ENCODE measurements at places on chromosomes 4 and X. TPM values are rescaled to one million over a fixed set of nuclear protein-coding genes. Genes with fewer than 3 reads are reported as not detected.

DNA sequence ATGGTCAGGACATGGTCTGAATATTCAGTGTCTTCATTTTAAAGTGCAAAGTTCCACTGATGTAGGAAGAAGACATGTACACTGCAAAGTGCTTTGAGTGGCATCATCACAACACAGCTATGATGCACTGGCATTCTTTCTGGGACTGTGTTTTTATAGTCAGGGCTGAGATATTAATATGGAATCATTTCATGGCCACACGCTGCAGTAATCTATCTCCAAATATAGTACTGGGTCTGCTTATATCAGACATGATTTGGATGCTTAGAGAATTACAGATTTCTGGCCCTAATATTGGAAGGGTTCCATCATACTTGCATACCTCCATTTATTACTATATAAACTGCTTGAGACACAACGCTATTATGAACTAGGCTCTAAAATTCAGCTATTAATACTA, 1170.9 kb downstream of the NLGN4X start:
- no peak for DNase-seq

DNA sequence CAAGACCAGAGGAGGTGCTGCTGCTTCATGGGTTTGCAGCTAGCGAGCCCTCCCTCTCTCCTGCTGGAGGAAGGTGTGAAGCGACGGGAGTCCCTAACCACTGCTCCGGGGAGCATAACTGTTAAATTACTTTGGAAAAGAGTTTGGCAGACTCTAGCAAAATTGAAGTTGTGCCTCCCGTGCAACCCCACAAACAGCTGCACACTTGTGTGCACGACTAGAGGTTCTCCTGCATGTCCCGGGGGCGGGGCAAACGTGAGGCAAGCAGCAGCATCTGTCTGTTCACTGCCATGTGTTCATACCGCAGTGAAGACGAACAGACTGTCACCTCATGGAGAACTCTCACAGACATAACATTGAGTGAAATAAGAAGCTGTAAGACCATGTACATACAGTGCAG, 34.5 kb downstream of the TNIP2 start:
- no peak for DNase-seq

DNA sequence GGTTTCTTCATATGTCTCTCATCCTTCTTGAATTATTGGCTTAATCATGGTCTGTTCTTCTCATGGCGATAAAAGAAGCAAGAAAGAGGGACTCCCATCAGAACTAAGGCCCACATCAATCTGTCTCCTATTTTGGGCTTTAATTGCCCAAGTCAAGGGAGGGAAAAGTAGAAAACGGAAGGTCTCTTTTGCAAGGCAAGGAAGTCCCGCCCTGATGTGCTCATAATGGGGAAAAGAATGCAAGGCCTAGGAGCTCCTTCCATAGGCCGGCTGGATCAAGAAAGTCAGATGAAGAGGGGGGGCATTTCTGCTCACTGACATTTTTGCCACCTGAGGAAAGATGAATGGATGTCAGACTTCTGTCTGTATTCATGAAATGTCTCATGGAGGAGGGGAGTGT, 127.7 kb upstream of the RPS6KA3 start:
- no peak for DNase-seq

DNA sequence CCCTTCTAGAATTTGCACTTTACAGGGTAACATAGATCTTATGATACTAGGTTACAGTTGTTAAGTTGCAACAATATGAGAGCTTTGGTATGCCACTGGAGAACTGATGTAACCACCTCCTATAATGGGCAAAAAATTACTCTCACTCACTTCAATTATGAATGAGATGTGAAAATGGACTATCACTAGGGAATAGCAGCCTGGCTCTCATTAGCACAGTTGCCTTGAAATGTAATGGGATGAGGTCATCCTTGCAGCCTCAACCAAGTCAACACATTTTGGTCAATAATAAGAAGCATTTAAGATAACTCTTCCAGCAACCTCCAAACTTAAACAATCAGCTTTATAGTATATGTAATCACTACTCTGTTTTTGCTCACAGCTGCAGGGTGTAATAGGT, 69.4 kb downstream of the TBC1D9 start:
- DNase-seq, result no peak

GRCh38 chr4:75429208-75429607, 85.0 kb downstream of the RCHY1 start:
- no peak for DNase-seq

- DNase-seq, result no peak
Measured at GRCh38 chrX:56588397-56589188, 25.2 kb downstream of the UBQLN2 start.

DNA sequence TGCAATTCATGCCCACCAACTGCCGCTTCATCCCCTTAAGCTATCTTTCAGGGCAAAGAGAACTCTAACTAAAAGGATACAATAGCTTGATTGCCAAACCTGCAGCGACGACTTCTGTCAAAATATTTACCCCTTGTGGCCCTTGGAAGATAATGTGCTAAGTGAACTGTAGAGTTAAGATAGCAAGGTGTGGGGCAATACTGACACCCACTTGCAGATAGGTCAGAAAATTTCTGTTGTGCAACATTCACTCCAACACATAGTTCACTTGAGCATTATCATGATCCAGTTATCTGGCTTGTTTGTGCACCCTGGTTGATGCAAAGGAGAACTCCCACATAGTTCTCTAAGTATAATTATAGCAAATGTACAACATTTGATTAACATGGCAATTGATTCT, 55.6 kb downstream of the RHOXF2B start:
- DNase-seq, result no peak

GRCh38 chr4:39655876-39656275, 17.2 kb upstream of the SMIM14 start:
- no peak for DNase-seq

Gene SMC1A
- 132 TPM for total RNA-seq

Gene CXCL3
- not detected for total RNA-seq

Gene NBDY
- total RNA-seq, result 29.2 TPM

Gene PIGA
- 27.8 TPM for total RNA-seq

Gene MAOA
- total RNA-seq, result 2.5 TPM

Measured in activated CD4-positive, alpha-beta memory T cell treated with anti-CD3 and anti-CD28 coated beads, Interleukin-2, amount 10 ng/mL, durations not matched to agents 7 days and 5 days (primary cell).